ENCODE measurements at places on chromosomes 5 and 9.

DNA sequence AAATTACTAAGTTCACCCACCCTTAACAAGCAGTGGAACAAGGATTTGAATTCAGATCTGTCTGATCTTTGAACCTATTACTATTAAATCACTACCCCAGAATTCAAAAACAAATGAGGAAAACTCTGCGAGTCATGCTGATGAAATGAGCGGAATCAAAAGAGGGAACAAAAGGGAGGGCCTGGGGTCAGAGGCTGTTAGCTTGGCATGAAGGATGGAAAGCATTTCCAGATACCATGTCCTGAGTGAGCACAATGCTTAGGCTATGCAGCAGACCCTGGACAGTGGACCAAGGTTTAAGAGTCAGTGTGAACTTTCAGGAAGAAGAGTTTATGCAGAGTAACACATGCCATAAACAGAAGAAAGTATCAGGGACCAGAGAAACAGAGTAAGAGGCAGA is 30.5 kb downstream of the GRIA1 start:
- DNase-seq = no peak

DNA sequence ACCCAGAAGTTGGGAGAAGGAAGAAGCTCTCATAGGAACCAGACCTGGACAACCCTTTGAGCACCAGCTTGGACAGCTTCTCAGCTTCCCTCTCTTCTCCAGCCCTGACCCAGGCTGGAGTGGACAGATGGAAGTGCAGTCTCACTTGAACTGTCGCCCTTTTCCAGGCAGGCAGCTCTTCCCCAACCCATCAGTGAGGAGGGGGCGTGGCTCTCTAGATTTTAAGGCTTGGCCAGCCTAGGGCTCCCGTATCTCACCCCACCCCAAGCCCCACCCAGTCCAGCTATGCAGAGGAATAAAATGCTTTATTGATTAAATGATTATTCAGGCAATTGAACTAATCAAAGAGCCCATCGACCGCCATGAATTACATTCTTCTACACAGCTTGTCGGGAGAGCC is 2.2 kb downstream of the PAX5 start:
- DNase-seq = no peak

- no peak for DNase-seq
Measured at GRCh38 chr9:120378680-120379079, 201.3 kb downstream of the CDK5RAP2 start.

- no peak for DNase-seq
Measured at GRCh38 chr9:99851500-99851822, 29.8 kb downstream of the NR4A3 start.

GRCh38 chr5:89758146-89758545 is 651.4 kb downstream of the CETN3 start:
- DNase-seq = no peak
